Jurkat, Clone E6-1 (cell line): ENCODE measurements at places on chromosomes 4 and X.

DNA sequence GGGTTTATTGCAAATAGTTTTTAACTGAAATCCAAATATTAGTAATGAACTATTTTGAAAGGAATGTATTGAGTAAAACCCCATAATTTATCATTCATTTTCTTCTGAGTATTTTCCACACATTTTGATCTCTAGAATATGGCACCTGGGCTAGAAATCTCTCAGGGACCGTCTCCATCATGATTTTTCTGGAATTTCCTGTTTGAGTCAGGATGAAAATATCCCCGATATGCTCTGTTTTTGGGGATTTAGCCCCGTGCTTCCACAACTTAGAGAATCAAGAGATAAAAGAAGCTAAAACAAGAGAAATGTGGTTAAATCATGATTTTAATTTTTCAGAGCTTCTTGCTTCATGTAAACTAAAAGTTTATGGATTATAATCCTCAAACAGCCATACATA is 114.2 kb downstream of the SPCS3 start:
- DNase-seq, result no peak

- no peak for DNase-seq
Observed at GRCh38 chr4:129747756-129748155, 651.8 kb downstream of the C4orf33 start.

- no peak for DNase-seq
Observed at GRCh38 chrX:55794405-55794804, 76.9 kb downstream of the RRAGB start.

DNA sequence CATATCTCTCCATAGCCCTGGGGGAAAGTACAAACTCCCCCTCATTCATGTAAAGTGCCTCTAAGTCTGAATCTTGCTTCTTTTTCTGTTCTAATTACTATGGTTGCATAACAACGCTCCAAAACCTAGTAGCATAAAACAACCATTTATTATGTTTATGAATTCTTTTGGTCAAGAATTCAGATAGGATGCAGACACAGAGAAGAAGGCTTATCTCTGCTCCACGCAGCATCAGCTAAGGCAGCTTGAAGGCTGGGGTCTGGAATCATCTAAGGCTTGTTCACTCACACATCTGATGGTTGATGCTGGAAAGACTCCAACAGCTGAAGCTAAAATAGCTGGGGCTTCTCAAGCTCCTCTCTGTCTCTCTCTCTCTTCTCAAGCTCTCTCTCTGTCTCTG is 564.5 kb downstream of the ZNF674 start:
- no peak for DNase-seq

- DNase-seq, result no peak
Observed at GRCh38 chrX:67044029-67044653, 405.3 kb upstream of the EDA2R start.

GRCh38 chrX:56784666-56785065 is 55.6 kb downstream of the NBDY start:
- DNase-seq, result no peak

GRCh38 chr4:115850799-115851509 is 737.5 kb upstream of the NDST4 start:
- no peak for DNase-seq

DNA sequence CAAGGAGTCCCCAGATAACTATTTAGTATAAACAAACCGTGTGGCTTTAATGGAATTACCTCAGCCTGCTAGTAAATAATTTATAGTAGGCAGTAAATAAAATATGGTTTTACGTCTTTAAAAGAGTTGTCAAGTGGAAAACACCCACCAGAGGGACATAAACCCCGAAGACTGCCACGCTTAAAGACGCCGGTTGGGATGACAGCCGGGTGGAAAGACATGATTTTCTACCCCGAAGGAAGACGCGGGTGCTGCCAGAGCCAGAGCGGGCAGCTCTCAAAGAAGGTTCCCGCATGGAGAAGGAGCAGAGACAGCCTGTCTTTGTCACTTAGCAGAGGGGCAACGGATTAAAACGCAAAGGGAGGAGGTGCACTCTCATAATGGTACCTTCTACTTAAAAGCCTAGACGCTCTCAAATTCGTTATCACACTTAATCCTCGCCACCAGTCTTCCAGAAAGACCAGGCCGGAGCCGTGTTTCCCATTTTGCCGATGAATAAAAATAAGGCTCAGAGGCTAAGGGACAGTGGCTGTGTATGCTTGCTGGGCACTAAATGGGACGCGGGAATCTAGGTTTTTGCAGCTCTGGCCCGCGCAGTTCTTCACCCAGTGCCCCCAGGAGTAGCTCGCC is 140.5 kb upstream of the ZIC3 start:
- DNase-seq, result no peak

DNA sequence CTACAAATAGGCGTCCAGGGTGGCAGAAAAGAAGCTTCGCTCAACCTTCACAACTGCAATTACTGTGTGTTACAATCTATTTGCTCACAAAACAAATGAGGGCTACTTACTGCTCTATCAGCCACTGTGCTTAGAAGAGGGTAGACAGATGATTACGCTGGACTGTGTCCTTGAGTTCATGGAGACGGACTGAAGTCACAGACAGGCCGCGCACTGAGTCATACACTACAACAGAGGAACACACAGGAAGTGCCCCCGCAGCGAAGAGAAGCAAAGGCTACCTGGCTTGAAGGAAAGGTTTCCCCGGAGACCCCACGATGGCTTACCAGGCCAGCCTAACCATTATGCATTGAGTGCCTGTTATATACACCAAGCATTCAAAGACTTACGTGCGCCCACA is 25.6 kb downstream of the FAT1 start:
- DNase-seq, result no peak

DNA sequence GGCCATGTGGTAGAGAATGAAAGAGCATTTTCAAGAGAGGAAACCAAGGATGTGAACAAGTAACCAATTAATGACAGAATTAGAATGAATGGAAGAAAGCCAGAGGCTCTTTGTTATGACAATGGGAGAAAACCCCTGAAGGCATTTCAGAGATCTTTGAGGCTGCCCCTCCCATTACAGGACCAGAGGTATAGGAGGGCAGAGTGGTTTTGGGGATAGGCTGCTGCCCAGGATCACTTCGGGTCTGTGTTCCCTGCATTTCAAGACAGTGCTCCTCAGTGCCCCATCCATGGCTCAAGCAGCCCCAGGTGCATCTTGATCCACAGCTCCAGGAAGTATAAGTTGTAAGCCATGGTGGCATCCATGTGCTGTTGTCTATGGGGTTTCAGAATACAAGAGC is 124.0 kb upstream of the HPF1 start:
- no peak for DNase-seq

DNA sequence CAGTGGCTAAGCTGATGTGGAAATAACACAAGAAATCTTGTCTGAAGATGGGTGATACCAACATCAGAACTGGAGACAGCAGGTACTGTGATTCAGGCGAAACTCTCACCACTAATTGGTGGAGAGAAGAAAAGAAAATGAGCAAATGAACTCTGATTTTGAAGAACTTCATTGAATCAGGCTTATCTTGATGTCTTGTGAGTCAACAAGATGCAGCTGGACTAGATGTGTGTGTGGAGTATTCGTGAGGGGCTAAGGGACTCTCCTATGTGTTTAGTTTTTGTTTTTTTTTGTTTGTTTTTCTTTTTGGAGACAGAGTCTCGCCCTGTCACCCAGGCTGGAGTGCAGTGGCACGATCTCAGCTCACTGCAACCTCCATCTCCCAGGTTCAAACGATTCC is 131.6 kb downstream of the DHRSX start:
- no peak for DNase-seq

- no peak for DNase-seq
Observed at GRCh38 chrX:46554942-46555341, 9.7 kb upstream of the ZNF674 start.

- DNase-seq, result no peak
Observed at GRCh38 chrX:27998666-27999065, 17.4 kb upstream of the DCAF8L1 start.

- DNase-seq, result no peak
Observed at GRCh38 chr4:2180410-2180809, 61.5 kb downstream of the HAUS3 start.

- no peak for DNase-seq
Observed at GRCh38 chr4:94641702-94642560, 115.8 kb upstream of the BMPR1B start.

- DNase-seq, result peak; percentile 58
Observed at GRCh38 chr4:108029016-108029720, 39.5 kb downstream of the HADH start.

DNA sequence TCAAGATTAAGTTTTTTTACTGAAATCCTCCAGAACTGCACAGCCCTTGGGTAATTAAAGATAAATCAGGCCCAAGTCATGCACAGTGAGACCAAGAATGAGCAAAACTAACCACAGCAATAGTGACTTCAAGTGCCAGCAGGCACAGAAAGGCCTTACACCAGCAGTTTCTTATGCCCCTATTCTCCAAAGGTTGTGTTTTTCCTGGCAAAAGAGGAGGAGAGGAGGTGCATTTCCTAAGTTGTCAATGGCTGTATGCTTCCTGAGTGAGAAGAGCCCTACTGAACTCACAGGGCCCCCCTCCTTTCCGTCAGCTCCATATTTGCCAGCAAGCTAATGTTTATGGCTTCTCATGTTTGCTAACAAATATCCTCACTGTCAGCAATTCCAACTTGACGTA is 418.7 kb upstream of the INTU start:
- DNase-seq, result no peak

DNA sequence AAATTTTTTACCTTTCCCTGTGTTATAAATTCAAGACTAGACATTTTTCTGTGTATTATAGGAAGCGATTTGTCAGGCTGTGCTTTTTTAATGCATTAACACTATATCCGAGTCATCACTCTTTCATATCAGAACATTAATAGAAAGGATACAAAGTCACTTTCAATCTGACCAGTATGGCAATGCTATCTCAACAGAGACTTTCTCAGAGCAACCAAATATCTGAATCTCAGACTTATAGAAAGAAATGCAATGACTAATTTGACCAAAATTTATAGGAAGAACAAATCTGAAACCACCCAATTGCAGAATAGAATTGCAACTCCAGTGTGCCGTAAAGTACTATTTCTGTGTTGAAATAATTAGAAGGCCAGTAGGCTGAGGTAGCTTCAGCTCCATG is 473 bp upstream of the TKTL2 start:
- no peak for DNase-seq

GRCh38 chrX:46547857-46548256 is 2.6 kb upstream of the ZNF674 start:
- no peak for DNase-seq

GRCh38 chrX:143934542-143934941 is 50.7 kb downstream of the UBE2NL start:
- DNase-seq, result no peak

DNA sequence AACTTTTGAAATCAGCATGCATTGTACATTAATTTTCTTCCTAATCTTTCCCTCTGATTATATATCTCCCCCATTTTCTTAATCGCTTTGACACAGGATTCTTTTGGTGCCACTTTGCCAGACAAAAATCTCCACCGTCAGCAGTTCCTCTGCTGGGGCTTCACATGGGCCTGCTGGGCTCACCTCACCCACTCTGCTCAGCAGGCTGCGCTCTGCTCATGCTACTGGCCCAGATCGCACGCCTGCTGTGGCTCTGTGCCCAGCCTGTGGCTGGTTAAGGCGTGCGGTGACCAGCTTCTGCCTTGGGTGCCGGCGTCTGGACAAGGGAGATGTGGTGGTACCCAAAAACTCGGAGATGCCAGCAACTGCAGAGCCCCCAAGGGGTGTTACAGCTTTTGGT is 31.1 kb downstream of the UCHL1 start:
- DNase-seq, result no peak

GRCh38 chr4:16844816-16845586 is 53.4 kb downstream of the LDB2 start:
- DNase-seq, result no peak

- DNase-seq, result no peak
Observed at GRCh38 chr4:92066485-92066884, 237.3 kb upstream of the GRID2 start.

DNA sequence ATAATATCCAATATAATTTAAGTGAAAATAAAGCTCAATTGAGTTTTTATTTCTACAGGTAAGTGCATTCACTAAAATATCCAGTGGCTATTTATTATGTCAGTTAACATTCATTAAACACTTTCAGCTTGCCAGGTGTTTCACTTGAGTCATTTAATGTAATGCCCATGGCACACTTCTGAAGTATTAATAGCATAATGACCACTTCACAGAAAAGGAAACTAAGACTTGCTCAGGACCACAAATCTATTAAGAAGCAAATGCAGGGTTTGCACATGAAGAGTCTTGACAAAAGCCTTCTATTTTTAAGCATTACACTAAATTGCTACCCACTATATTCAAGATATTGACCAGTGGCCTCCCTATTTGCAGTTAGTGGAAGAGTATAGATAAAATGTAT is 612.7 kb downstream of the KCTD8 start:
- DNase-seq, result no peak

- DNase-seq, result no peak
Observed at GRCh38 chr4:96602661-96603060, 762.8 kb downstream of the PDHA2 start.

- no peak for DNase-seq
Observed at GRCh38 chrX:103187953-103188475, 26.9 kb upstream of the BEX4 start.

GRCh38 chr4:13483136-13483767 is 888 bp downstream of the RAB28 start:
- DNase-seq, result peak; percentile 30

GRCh38 chr4:52863324-52863723 is 1.2 kb downstream of the RASL11B start:
- DNase-seq, result no peak

DNA sequence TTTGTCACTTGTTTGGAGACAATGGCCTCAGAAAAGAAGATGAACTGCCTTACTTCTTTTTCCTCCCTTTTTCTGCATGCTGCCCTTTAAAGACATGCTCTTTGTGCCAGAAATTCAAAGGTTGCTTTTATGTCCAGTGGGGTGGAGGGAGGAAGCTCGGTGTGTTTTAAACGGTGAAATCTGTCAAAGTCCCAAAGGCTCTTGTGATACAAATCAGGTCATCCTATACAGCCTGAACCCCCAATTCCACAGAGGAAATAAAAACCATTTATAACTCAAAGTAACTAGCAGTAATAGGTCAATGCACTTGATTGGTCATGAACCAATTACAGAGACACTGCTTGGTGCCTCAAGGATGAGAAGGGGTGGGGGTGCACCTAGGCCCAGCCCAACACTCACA is 339.3 kb upstream of the F9 start:
- DNase-seq, result no peak

GRCh38 chrX:7254144-7254543 is 106.2 kb upstream of the PUDP start:
- DNase-seq, result no peak

DNA sequence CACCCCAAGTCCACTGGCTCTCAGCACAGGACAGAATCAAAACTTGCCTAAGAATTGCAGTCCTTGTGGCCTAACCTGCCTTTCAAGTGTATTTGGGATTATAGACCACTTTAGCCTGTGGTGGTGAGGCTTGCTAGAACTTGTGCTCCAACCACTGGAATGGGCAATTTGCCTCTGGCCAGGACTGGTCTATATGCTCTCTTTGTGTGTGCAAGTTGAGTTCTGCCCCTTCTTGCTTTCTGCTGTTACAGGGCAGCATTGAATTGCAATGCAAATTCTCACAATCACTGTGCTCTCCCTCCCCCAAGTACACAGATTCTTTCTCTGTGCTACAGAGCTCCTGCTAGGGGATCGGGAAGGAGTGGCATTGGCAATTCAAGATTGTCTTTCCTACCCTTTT is 233.6 kb upstream of the DIPK2B start:
- DNase-seq, result no peak

GRCh38 chr4:184722798-184723197 is 11.1 kb downstream of the CENPU start:
- DNase-seq, result no peak
